ENCODE measurements at places on chromosomes 12 and 14.
A peak's percentile ranks its signal among the peaks of the same experiment; 100 is the strongest.

DNA sequence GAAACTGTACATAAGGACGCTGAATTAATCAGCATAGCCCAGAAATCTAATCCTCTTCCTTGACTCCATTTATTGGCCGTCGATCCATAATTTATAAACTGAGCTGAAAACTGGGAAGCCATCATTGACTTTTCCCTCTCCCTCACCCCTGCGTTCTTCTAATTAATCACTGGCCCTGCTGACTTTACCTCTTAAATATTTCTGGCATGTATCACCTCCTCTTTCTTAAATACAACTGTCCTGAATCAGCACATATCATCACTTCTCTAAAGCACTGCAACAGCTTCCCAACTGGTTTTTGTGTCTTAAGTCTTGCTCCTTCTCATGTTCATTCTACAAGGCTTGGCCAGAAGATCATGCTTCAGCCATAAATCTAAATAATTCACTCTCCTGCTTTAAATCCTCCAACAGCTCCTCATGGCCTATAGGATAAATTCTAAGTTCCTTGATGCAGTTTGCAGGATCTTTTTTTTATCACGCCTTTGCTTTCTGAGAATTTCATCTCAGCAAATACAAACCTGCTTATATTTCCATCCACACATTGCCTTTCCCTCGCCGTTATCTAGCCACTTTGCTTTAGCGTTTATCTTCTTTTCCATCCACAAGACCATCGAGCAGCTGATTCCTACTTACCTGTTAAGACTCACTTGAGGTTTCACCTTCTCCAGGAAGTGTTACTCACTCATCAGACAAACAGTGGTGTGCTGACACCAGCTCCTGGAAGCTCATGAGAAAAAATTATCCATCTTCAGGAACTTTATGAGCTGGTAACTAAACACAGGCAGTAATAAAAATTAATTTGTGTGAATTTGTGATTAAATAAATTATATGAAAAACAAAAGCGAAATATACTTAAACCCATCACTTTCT is 295.6 kb upstream of the FLRT2 start:
- no peak for DNase-seq

GRCh38 chr14:90114554-90114953 is 52.8 kb downstream of the KCNK13 start:
- DNase-seq, result no peak

GRCh38 chr14:97276573-97276972 is 479.4 kb downstream of the VRK1 start:
- peak; percentile 1 for DNase-seq

- DNase-seq, result no peak
Observed at GRCh38 chr12:64688219-64688618, 71.0 kb downstream of the GNS start.

DNA sequence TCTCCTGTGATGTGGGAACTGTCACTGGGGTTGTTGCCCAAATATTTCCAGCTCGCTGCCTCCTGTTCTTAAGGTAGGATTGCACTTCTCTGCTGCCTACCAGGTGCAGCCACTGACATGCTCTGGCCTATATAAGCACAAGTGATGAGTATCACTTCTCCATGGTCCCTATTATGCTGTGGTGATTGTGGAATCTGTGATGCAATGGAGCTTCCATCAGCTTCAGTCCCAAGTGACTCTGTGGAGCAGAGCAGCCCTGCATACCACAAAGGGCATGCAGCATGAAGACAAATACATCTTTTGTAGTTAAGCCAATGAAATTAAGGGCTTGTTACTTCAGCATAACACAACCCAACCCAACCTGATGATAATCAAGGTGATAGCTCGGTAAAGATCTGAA is 43.5 kb downstream of the CKAP4 start:
- no peak for DNase-seq

DNA sequence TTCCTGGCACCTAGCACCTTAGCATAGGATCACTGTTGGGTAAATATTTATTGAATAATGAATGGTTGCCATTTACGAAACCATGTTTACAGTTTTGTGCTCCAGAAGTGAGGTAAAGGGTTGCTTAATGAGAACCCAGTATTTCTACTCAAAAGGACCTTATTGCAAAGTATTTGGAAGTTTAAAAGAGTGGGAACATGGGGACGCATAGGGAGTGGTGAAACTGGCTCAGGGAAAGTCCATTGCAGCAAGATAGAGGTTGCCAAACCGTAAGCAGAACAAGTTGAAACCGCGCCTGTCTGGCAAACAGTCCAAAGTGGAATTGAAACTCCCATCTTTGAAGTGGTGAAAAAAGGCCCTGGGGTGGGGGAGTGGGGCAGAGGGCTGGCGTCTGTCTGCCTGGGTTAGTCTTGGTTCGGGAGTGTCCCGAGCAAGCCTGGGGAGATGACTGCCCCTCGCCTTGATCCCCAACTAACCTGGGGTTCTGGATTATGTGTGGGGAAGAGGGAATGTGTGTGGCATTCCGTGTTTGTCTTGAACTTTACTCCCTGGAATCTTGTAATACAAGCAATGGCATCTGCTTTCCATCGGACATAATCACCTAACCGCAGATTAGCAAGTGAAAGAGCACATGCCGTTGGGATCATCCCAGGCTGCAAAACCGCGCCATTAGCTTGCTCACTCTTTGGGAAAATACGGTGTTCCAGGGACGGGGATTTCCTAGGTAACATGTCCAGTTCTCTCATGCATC is 7.2 kb downstream of the ALDH2 start:
- DNase-seq, result peak; percentile 93

DNA sequence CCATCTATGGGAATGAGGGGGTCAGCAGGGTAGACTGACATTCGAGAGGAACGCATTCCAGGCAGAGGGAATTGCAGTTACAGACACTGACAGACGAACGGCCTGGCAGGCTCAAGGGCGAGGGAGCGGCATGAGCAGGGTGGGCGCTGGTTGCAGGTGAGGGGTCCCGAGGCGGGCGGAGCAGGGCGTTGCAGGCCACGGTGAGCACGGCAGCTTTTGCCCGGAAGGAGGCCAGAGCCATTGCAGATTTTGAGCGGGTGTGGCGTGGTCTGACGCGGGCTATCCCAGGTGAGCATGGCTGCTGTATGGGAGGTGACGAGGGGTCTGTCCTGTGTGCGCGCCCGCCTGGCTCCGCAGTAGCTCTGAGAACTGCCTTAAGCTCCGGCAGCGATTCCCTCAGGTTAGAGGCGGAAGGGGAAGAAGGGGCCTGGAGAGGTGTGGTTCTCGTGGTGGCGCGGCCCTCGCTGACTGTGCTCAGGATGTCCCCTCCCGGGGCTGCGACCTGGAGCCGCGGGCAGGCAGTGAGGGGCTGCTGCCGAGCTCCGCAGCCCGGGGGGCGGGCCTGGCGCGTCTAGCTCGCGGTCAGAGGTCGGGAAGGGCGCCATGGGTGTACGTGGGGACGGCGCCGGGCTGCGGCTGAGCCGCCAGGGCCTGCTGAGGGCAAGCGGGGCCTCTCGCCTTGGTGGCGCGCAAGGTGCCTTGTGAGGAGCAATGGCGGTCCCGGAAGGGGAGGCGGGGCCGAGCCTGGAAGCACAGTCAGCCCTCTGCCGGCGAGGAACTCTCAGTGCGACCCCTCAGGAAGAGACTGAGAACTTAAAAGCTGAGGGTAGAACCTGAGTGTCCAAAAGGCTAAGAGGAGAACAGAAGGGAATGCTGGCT is 177.1 kb downstream of the CACNA1C start:
- no peak for DNase-seq

GRCh38 chr14:77659831-77660230 is 43.4 kb upstream of the SPTLC2 start:
- DNase-seq, result peak; percentile 50

GRCh38 chr14:99380402-99380801 is 100.3 kb downstream of the SETD3 start:
- DNase-seq, result no peak

DNA sequence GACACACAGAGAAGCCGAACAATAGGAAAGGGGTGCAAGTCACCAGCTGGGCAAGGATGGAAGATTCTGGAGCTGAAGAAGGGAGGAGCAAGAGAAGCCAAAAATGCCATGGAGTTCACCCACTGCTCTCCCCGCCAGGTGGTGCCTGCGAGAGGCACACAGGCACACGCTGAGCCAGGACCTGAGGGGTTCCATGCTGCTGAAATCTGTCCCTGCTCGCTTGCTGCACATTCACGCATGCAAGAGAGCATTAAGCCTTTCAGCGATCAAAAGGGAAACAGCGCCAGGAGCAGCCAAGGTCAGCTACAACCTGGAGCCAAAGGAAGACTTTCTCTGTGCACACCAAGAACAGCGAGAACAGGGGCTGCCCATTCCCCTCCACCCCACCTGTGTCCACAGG is 104.1 kb downstream of the ANO2 start:
- no peak for DNase-seq

- DNase-seq, result peak; percentile 78
Observed at GRCh38 chr12:112599871-112600270, 181.1 kb downstream of the PTPN11 start.

GRCh38 chr14:63371033-63371432 is 52.3 kb upstream of the GPHB5 start:
- DNase-seq, result no peak

DNA sequence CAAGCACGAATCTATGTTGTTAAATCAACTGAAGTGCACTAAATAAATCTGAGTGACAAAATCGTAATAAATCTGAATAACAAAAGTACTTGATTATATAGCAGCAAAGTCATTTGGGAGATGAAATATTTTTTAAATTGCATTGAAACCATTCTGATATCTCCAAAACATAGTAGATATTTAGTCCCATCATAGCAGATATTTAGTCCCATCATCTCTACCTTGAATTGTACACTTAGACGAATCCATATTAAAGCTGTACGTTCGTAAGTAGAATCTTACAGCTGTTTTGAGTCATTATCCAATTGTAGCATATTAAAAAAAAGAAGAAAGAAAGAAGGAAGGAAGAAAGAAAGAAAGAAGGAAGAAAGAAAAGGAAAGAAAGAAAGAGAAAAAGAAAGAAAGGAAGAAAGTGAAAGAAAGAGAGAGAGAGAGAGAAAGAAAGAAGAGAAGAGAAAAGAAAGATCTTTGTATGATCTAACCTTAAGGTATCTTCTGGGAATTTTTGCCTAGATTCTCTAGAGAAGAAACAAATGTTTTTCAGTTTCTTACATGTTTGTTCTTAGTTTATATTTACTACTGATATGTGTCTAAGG is 2.6 kb downstream of the DCN start:
- DNase-seq, result no peak

DNA sequence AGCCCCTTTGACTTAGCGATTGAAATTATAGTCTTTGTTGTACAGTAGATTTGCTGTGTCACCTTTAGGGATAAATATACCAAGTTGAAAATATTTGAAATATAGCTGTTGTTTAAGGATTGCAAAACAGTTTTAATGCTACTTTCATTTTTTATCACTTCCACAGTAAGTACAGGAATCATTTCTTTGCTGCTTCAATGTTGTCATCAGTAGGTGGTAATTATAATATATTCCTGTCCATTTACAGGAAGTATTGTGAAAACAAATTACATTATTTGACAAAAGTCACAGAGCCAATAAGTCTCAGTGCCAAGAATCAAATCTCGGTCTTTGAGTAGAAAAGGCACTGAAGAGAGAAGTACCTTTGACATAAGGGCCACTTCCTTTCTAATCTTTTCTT is 342.6 kb upstream of the RGS6 start:
- no peak for DNase-seq

DNA sequence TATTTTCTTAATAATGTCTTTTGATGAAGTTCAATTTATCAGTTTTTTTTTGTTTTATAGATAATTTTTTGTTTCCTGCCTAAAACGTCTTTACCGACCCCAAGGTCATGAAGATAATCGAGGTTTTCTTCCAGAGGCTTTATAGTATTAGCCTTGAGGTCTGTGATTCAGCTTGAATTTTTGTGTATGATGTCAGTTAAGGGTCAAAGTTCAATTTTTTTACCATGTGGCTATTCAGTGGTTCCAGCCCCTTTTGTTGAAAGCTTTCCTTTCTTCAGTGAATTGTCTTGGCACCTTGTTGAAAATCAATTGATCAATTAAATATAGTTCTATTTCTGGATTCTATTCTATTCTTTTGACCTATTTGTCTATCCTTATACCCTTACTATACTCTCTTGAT is 3.2 kb upstream of the MGST1 start:
- no peak for DNase-seq

DNA sequence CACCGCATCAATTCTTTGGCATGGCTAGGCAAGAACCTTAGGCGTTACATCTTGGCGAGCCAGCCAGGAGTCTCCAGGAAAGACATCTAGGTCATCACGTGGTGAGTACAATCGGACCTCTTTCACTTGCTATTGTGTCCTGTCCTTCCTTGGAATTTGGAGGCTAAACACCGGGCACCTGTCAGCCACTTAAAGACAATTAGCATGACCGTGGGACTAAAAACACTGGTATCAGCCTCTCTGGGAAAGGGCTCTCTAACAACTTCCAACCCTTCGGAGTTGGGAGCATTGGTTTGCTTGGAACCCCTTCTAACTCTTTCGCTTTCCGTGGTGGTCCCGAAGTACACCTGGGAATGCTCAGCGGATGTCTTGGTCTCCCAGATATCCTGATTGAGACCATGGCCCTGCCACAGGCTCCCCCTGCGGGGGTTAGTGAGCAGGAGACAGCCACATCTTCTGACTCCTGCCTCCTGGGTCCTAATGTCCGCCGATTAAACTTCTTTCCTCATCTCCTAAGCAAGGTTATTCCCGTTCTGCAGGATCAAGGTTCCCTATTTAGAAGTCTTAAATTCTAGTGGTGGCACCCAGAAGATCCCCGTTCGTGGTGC is 971.7 kb downstream of the FSCB start:
- no peak for DNase-seq

DNA sequence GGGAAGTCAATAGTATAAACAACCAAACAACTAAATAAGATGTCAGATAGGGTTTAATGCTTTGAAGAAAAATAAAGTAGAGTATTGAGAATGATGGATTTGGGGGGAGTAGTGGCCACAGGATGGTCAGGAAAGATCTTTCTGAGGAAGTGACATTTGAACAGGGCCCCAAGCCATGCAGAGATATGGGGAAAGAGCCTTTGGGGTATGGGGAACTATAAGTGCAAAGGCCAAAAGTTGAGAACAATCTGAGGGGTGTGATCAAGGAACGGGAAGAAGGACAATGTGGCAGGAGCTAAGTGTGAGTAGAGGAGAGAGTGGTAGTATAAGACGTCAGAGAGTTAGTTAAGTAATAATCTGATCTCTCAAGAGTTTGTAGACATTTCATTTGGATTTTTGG is 1.3 kb downstream of the MRPS35 start:
- DNase-seq, result peak; percentile 34

DNA sequence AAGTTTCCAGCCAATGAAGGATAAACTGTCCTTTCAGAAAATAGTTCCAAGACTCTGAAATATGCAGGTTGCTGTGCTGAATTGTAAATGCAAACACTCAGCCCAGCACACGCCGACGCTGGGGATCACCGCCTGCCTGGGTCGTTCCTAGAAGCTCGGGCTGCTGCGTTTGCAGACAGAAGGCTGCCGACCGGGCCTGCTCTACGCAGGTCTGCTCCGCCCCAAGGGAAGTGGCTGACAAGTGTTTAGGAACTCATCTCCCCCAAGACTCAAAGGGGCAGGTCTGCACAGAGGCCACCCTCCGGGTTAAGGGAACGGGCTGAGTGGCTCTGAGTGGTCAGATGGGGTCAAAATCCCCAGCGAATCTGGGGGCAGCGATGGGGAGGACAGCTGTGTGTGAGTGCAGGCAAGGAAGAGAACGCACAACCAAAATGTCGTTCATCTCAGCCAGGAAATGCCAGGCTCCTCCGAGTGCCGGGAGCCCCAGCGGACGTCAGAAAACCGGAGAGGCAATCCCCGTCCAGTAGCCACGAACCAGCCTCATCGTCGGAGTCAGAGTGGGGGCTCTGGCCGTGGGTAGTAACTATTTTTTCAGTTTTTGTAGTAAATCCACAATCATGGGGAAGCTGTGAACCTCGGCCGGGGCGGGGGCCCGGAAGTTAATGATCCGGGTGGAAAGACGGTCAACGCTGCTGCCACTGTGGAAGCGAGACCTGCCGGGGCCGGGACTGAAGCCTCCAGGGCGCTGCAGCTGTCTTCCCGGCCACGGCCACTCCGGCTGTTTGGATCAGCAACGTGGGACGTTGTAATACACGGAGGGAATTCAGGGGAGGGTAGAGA is 6.0 kb downstream of the GALNT9 start:
- no peak for DNase-seq

All from suppressor macrophage (primary cell).